ENCODE measurements at places on chromosomes 7 and 10. TPM values are rescaled to one million over a fixed set of nuclear protein-coding genes. Genes with fewer than 3 reads are reported as not detected.

LIPF gene
- not detected for polyA plus RNA-seq

SLC26A3 gene
- 0.49 TPM for polyA plus RNA-seq

GRCh38 chr10:104113376-104113956 lies 8.5 kb upstream of the SFR1 start:
- H3K36me3 ChIP-seq, result no peaks in the 10 kb centered on the region
- no peak overlapping the region for H3K27ac ChIP-seq
- no peaks in the 10 kb centered on the region for H3K4me1 ChIP-seq
- no peaks in the 10 kb centered on the region for H3K27me3 ChIP-seq

- no peak overlapping the region for H3K27ac ChIP-seq
- no peaks in the 10 kb centered on the region for H3K4me1 ChIP-seq
- DNase-seq, result no peak
Measured at GRCh38 chr10:125611216-125611615, 71.7 kb downstream of the TEX36 start.

GRCh38 chr7:109456116-109456515 lies 886.4 kb downstream of the DNAJB9 start:
- H3K4me1 ChIP-seq, result no peaks in the 10 kb centered on the region
- no peak for DNase-seq
- no peaks in the 10 kb centered on the region for H3K27me3 ChIP-seq
- H3K4me3 ChIP-seq, result no peak overlapping the region
- H3K36me3 ChIP-seq, result no peaks in the 10 kb centered on the region

DNA sequence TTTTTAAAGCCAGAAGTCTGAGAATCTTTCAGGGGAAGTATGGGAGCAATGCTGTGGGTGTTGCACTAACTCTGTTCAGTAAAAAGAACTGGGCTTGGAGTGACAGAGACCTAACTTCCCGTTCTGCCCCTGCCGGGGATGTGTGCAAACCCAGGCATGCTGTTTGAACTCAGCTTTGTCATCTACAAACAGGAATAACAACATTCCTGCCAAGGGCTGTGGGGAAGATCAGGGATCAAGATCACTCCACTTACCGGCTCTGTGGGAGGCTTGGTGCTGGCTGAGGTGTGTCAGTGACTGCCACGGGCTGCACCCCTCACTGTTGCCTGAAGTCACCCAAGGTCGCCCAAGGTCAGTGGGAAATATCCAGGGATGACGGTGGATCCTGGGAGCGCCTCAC lies 23.1 kb upstream of the DRGX start:
- H3K27ac ChIP-seq, result no peak overlapping the region
- no peaks in the 10 kb centered on the region for H3K36me3 ChIP-seq
- no peak overlapping the region for H3K4me3 ChIP-seq
- H3K4me1 ChIP-seq, result no peaks in the 10 kb centered on the region
